ENCODE measurements at places on chromosomes 5 and 9. TPM values are rescaled to one million over a fixed set of nuclear protein-coding genes. Genes with fewer than 3 reads are reported as not detected.

Gene STPG3
- not detected for total RNA-seq

Gene LIX1
- total RNA-seq = 0.17 TPM

Gene PTGES
- total RNA-seq = 3.2 TPM

Gene HBEGF
- total RNA-seq = 52.8 TPM

Gene CENPP
- total RNA-seq = 1.2 TPM

Gene SEPTIN8
- total RNA-seq = 116 TPM

DNA sequence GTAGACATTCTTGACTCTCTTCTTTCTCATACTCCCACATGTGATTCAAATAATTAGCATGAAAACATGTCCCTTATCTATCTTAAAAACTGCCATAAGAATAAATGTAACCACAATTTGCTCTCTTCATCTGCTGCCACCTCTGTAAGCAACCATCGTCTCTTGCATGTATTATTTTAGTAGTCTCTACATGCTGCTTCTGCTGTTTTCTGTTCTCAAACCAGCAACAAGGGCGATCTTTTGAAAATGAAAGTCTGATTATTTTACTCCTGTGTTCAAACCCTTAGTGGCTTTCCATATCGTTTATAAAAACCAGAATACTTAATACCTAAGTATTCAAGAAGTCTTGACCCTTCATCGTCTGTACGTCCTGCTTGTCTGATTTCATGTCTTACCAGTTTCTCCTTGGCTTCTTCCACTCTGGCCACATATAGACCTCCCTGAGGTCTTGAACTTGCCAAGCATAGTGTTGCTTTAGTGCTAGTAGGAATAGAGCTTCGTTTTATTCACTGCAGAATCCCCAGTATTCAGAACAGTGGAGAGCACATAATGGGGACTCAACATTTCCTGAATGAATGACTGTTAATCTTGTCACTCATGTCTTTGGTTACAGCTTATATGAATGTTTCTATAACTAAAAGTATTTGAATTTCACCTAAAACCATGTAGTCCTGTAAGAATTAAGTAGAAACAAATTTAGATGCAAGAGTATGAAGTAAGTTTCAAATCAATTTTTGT lies 10.6 kb downstream of the CDC42SE2 start:
- no peak for DNase-seq

GRCh38 chr5:53877243-53877642 lies 316.8 kb downstream of the NDUFS4 start:
- DNase-seq = peak; percentile 7

DNA sequence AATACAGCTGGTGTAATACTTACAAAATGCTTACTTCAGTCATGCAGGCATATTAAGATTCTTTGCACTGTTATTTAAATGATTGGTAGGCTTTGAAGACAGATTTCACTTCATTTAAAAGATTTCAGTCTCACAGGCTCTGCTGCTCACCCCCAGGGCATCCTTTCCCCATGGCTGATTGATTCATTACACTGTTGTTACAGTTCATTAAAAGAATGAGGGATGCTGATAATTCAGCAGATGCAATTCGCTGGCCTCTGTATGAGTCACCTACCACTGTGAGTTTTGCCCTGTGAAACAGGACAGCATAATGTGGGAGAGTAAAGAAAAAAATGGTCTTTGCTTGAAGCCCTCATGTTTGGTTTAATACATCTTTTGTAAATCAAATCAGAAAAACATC lies 246.9 kb downstream of the CYLC2 start:
- DNase-seq = peak; percentile 42

GRCh38 chr9:101778332-101778731 lies 39.9 kb upstream of the GRIN3A start:
- DNase-seq = no peak

DNA sequence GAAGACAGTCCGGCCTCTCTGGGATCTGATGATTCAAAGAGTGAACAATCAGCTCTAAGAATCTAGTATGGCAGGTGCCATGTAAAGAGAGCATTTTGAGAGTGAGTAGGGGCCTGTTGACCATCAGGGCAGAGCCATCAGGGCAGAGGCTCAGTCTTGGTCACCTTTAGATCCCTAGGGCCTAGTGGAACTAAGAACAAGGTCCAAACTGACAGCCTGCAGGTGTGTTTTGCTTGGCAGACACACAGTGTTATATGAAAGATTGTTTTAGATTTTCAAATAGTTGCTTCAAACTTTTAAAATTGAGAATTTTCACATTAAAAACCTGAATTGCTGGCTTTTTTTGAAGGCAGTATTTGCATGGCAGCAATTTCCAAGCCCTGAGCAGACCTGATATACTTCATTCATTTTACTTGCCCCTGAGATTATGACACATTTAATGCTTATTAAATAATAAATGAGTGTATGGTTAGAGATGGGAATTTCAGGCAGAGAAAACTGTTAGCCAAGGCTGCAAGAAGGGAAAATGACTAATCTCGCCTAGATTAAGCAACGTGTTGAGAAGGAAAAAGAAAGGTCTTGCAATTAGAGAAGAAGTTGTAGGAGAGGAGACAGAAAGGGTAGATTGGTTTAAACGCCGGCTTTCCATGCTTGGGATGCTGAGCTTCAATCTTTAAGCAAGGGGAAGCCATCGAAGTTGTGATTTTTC lies 279.6 kb downstream of the ARRDC3 start:
- DNase-seq = no peak

GRCh38 chr9:96129747-96130146 lies 172.2 kb downstream of the HSD17B3 start:
- no peak for DNase-seq

DNA sequence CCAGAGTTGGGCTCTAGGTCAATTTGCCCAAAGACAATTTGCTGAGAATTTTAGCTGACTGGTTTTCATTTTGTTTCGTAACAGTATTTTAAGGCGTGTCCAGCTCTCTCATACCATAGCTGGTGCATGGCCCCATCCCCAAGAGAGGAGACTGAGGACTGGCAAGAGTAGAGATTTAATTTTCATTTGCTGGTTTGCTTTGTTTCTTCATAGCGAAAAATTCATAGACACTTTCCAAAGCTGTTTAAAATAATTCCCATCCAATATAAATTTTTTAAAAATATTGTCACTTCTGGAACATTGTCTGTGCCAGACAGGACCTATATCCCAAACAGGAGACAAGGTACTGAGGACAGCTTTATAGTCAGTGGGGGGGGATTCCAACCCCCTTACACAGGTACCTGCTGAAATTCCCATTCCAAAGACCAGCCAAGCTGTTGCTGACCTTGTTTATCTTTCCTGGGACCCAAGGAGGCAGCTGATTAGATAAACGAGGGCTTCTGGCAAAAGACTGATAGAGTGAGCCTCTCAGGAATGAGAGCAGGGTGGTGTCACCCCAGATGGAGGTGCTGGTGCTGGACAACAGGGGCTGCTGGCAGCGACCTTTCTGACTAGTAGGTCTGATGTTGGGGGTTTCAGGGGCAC lies 6.8 kb upstream of the ANGPTL2 start:
- DNase-seq = no peak

DNA sequence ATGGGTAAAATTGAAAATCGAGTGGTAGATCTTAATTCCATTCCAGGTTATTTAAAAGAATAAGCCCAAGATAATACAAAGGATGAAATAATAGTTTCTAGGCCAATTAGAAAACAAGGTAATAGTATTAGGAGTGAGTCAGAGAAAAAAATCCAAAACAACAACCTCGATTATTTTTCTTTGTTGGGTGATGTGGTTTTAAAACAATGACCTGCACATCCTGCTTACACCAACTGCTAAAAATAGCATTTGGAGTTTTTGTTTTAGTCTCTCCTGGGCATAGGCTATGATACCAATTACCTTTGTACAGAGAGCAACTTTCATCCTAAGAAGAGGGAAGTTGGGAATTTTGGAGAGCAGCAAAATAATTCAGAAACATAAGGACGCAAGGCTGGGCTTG lies 101.7 kb upstream of the MYO10 start:
- DNase-seq = peak; percentile 65

- DNase-seq = no peak
Measured at GRCh38 chr5:168362097-168362885, 70.8 kb downstream of the WWC1 start.

DNA sequence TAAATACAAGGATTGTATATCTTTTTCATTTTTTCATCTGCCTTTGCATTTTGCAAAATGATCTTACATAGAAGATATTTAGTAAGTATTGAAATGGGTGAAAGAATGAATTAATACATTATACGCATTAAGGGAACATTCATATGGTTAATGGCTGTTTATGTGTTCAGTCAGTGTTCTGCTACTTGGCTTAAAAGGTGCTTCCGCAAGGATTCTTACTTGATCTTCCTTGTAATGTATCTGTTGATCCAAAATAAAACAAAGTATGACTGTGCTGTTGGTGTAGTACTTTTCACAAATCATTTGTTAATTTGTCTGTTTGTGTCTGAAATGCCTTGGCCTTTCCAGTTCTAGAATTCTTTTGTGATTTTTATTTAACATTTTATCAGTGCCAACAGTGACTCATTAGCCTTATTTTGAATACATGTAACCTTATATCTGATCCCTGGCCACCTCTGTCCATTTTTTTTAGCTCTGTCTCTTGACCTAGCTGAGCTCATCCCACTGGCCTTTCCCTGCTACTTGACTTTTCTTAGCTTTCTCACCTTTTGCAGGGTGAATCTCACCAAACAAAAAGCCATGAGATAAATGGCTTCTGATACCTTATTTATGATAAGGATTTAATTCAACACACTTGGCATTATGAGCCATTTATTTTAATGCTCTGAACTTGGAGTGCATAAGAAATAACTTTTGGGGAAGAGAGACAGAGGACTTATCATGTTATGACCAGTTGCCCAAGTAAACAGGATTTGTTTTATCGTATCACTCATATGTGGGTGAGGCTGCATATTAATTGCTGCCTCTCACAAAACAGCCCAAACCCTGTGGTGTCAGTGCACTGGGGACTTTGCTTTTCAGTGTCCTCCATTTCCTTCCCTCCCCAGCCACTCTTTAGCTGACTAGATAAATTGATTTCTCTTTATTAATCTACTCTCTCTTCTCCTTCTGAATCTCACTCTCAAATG lies 340.3 kb downstream of the KDM4C start:
- DNase-seq = no peak

DNA sequence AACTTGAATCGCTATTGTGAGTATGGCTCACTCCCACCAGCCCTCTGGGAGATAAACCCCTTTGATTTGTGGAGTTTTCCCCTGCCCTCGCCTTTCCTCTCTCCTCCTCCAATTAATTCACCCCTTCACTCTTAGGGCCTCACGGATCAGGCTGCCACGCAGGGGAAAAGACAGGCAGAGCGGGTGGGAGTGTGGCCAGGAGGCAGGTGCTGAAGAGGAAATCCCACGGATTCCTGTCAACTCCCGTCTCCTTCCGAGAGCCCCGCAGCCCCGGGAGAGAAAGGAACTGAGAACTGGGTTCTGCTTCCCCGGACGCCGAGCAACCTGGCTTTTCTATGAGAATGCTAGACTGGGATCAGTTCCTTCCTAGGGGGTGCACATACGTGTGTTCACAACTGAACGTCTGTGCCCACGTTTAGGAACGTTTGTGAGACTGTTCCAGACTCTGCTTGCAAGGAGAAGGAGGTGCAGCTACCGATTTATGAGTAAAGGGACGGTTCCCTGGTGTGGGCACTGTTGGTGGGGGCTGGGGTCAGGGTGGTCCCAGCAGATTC lies 314.5 kb upstream of the TLE4 start:
- no peak for DNase-seq

All from renal cortical epithelial cell (primary cell).